ENCODE measurements at places on chromosomes 6 and 20.

- no peak for DNase-seq
Measured at GRCh38 chr6:19327241-19327640, 509.9 kb upstream of the ID4 start.

DNA sequence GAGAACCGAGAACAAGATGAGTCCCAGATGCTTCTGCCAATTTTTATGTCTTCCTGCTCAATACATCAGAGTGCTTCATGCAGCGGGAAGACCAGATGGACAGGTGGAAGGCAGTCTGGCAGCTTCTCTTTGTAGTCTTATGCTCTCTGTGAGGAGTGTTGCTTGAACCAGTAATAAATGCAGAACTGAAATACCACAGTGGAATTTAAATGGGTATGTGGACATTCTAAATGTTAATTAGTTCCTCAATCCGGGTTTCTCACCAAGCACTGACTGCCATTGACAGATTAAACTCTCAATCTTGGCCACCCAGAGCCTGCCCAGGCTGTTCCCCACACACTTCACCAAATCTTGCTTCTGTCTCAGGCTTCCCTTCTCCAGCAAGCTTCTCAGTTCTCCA is 695.5 kb upstream of the CHD6 start:
- DNase-seq: no peak

DNA sequence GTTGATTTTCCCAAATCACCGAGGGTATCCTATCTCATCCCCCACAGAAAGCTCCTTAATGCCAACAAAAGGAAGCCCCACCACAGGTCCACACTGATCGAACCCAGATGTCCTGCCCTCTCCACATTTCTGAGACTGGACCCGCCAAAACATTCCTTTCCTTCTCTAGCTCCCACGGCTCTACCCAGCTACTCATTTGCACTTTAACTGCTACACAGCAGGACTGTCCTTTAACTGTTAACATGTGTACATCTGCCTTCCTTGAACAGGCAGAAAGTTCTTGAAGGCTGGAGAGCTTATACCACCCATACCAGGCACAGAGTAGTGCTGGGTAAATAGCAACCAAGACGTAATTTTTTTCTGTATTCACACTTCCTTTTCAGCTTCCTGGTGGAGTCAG is 68.6 kb downstream of the TRMT6 start:
- DNase-seq: no peak

- no peak for DNase-seq
Measured at GRCh38 chr6:115896538-115897129, 164.1 kb downstream of the FRK start.

- DNase-seq: no peak
Measured at GRCh38 chr20:15818651-15819071, 754.6 kb downstream of the KIF16B start.

- DNase-seq: no peak
Measured at GRCh38 chr6:2656460-2657079, 94.2 kb downstream of the MYLK4 start.

GRCh38 chr6:140879946-140880345 is 1252.8 kb upstream of the GJE1 start:
- no peak for DNase-seq

DNA sequence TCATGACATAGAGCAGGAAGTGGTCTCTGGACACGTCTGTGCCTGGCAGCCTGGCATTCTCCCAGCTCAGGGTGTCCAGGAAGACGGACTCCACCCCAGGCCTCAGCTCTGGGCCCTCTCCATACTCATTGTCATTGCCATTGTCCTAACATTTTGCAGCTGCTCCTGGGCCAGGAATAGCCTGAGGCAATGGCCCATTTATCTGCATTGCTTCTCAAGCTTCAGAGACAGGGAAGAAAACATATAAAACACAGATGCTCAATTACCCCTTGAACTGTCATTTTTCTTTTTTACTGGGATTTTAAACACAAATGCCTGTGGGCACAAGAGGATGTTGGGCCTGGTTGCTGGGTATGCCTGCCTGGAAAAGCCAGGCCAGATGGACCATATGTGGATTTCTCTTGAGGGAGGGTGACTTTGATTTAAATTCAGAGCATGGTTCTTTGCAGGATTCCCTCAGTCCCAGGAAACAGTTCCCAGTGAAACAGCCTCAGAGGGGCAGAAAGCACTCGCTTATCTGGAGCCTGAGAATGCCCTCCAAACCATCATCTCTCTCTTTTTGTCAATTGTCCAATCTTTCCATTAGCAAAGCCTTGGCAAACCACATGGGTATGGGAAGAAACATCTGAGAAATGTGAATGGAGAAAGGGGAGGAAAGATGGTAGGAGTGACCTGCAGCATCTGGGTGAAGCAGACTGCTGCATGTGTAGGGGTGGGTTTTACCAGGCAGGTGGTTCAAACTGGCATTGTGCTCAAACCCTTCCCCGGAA is 17.9 kb downstream of the LAMP5 start:
- DNase-seq: no peak

DNA sequence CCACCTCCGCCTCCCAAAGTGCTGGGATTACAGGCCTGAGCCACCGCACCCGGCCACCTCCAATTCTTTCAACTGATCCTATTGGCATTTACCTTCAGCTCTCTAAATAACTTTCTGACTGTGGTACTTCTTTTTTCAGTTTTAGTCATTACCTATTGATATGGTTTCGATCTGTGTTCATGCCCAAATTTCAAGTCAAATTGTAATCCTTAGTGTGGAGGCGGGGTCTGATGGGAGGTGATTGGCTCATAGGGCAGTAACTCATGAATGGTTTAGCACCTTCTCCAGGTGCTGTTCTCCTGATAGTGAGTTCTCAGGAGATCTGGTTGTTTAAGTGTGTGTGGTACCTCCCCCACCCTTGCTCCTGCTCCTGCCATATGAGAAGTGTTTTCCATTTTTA is 140.9 kb downstream of the LPA start:
- DNase-seq: no peak

DNA sequence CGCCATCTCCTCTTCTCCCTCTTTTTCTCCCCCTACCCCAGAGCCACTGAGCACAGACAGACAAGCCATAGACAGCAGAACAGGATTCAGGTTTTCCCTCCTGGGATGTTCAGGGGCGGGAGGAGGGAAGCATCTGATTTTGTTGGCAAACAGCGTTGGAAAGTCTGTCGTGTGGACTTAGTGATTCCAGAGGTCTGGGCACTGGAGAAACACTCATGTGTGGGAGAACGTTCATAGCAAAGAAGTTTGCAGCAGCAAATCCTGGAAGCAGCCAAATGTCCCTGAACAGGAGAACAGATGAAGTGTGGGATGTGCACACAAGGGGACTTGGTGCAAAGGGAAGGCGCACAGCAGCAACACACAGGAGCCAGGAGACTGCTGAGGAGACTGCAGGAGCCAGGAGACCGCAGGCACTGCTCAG is 264.1 kb upstream of the CDYL start:
- no peak for DNase-seq

DNA sequence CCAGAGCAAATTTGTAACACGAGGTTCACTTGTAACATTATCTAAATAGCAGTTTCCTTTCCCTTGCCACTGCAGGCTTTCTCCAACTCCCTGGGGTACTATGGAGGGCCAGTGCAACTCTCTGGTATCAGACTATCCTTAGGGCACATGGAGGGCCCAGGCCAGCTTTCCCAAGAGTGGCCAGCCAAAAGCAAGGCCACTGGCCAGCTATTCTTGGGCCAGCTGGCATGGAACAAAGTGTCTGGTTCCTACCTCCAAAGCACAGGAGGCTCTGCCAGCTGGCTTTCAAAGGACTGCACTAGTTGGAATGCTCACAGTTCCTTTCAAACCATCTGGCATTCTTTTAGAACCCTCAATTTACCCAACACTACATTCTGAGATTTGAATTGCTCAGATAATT is 8.7 kb downstream of the RNF24 start:
- no peak for DNase-seq

DNA sequence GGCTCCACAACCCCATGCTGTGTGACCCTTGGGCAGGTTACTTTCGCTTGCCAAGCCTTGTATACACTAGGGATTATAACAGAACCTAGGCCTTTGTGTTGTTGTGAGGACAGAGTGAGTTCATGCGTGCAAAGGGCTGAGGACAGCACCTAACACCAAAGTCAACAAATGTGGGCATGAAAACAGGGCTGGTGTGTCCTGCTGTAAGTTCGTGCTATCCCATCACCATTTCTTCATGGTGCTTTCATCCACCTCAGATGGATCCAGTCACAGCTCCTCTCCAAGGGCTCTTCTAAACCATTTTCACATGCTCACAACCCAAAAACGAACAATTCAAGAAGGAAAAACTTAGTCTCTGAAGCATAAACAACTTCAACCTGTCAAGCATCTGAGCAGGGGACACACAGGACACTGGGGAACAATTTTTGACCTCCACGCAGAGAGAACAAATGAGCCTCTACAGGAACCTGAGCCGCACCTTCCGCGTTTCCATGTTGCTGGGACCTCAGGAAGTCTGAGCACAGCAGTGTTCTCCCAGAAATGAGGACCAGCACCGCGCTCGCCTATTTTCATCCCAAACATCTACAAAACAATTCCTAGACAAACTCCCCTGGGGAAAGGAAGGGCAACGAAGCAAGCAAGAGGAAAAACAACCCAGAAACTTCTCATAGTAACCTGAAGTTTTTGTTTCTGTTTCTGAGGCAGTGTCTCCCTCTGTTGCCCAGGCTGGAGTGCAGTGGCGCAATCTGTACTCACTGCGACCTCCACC is 3.1 kb downstream of the LRP11 start:
- no peak for DNase-seq

DNA sequence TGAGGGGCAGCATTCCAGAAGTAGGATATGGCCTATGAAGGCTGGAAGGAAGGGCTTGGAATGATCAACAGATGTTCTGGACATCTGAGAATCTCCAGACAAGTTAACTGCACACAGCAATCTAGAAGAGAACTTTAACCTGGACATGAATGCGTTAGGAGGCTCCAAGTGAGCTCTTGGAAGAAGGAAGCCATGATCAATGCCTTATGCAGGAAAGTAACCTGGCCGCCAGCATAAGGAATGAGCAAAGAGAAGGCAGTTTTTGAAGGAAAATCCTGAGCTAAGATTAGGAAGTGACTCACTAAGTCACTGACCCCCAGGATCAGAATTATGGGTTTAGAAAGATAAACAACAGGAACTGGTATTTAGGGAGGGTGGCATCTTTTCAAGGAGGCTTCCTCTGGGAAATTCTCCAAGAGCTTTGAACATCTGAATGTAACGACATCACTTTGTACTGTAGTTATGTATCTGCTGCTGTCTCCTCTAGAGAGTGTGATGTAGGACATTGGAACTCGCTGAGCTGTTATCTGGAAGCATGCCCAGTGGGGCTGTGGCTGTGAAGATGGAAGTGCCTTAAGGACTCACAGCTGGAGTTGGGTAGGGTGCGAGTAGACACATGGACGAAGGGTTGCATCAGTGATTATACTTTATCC is 236.8 kb downstream of the PACRG start:
- no peak for DNase-seq

DNA sequence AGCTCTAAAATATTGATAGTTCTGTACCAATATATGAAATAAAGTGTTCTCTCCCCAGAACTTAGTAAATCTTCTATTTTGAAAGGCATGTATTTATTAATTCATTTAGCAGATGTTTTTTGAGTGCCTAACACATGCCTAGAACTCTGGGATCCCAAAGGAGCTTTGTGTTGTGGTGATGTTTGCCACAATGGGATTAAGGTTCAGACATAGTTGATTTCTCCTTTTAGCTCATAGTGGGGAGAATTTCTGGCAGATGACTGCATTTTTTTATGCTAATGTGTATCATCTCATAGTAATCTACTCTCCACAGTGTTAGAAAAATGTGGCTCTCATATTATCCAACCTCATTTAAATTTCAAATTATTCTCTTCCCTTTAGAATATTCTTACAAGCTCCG is 21.7 kb downstream of the MYB start:
- no peak for DNase-seq

- no peak for DNase-seq
Measured at GRCh38 chr20:10492065-10492464, 57.0 kb downstream of the SLX4IP start.

DNA sequence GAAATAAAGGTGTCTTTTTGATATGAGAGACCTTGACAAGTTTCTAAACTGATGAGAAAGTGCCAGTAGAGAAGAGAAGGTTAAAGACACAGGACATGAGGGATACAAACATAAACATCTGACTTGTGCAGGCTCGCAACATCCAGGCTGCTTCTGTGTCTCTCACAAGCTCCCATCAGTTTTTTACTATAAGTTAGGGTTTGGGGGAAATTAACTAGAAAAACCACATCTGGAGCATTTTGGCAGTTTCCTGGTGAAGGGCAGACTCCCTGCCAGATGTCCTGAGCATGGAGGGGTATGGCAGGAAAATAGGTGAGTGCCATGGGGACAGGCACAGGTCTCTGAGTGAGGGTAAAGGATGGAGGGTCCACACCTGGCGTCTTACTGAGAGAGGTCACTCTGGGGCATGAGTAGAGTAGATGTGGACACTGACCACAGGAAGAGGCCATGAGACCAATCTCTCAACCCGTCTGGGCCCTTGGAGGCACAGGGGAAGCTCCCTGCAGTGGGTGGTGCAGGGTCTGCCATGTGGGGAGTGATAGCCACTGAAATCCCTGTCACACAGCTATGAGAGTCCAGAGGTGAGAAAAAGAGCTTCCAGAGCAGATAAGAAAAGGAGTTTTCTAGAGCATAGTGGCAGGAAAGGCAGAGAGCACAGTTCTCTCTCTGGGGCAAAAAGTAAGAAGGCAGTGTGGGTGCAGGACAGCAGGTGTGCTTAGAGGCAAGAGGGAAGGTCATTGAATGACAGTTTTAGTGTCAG is 193.3 kb upstream of the SYNDIG1 start:
- DNase-seq: no peak

- DNase-seq: no peak
Measured at GRCh38 chr20:15205719-15206118, 868.3 kb upstream of the FLRT3 start.

- no peak for DNase-seq
Measured at GRCh38 chr20:46206025-46206424, 87.9 kb downstream of the CD40 start.

GRCh38 chr6:37566111-37566949 is 66.6 kb upstream of the CCDC167 start:
- DNase-seq: no peak

Data from chondrocyte (in vitro differentiated cells).